ENCODE measurements at places on chromosomes 7 and 10. TPM values are rescaled to one million over a fixed set of nuclear protein-coding genes. Genes with fewer than 3 reads are reported as not detected.

HOXA7 gene
- not detected for total RNA-seq

AKR1C8 gene
- total RNA-seq, result not detected

SMKR1 gene
- not detected for total RNA-seq

PIP gene
- total RNA-seq, result not detected

ESYT2 gene
- 111 TPM for total RNA-seq

MUC12 gene
- 0.87 TPM for total RNA-seq

TLL2 gene
- under 0.01 TPM for total RNA-seq

ZNF32 gene
- total RNA-seq, result 39.5 TPM

FKBP6 gene
- total RNA-seq, result not detected

PNLIP gene
- not detected for total RNA-seq

ST8SIA6 gene
- total RNA-seq, result not detected

FAM237B gene
- total RNA-seq, result not detected

FAM25A gene
- not detected for total RNA-seq

STEAP1 gene
- total RNA-seq, result 63.1 TPM

LRIT1 gene
- not detected for total RNA-seq

CD36 gene
- 2.5 TPM for total RNA-seq

HMX2 gene
- not detected for total RNA-seq

HOXA10 gene
- 0.15 TPM for total RNA-seq

NPTX2 gene
- not detected for total RNA-seq

PSPH gene
- 50.3 TPM for total RNA-seq

TFEC gene
- total RNA-seq, result 0.17 TPM

LIPM gene
- not detected for total RNA-seq

CPA5 gene
- total RNA-seq, result not detected

GPR37 gene
- total RNA-seq, result 4.5 TPM

GBX1 gene
- total RNA-seq, result not detected

CRTAC1 gene
- not detected for total RNA-seq

CALCR gene
- total RNA-seq, result not detected

HOGA1 gene
- total RNA-seq, result 3.3 TPM

NDUFA5 gene
- 46.3 TPM for total RNA-seq

CYP3A4 gene
- total RNA-seq, result not detected

ADGRA1 gene
- total RNA-seq, result not detected

CYP26A1 gene
- not detected for total RNA-seq

PON1 gene
- not detected for total RNA-seq

TLX1 gene
- not detected for total RNA-seq

DPP6 gene
- not detected for total RNA-seq

Measured in smooth muscle cell of trachea (primary cell).